Lung (tissue), 17 donors: ENCODE measurements at places on chromosomes 4 and X. TPM values are rescaled to one million over a fixed set of nuclear protein-coding genes. Genes with fewer than 3 reads are reported as not detected.

Gene PALLD
- 20.7 TPM for polyA plus RNA-seq

Gene POU3F4
- polyA plus RNA-seq, result not detected

Gene FREM3
- not detected for polyA plus RNA-seq

Gene GPC4
- polyA plus RNA-seq, result 19.5 TPM

Gene GYG2
- 0.59 TPM for polyA plus RNA-seq
